ENCODE measurements at places on chromosomes 11 and 22.

DNA sequence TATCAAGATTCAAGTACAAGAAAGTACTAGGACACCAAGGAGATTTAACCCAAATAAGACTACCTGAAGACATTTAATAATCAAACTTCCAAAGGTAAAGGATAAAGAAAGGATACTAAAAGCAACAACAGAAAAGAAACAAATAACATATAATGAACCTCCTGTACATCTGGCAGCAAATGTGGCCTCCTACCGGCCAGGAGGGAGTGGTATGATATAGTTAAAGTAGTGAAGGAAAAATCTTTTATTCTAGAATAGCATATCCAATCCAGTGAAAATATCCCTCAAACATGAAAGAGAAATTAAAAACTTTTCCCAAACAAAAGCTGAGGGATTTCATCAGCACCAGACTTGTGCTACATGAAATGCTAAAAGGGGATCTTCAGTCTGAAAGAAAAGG is 104.7 kb upstream of the GUCY1A2 start:
- no peak for DNase-seq

- no peak for DNase-seq
Observed at GRCh38 chr11:74468058-74468457, 709 bp upstream of the KCNE3 start.

DNA sequence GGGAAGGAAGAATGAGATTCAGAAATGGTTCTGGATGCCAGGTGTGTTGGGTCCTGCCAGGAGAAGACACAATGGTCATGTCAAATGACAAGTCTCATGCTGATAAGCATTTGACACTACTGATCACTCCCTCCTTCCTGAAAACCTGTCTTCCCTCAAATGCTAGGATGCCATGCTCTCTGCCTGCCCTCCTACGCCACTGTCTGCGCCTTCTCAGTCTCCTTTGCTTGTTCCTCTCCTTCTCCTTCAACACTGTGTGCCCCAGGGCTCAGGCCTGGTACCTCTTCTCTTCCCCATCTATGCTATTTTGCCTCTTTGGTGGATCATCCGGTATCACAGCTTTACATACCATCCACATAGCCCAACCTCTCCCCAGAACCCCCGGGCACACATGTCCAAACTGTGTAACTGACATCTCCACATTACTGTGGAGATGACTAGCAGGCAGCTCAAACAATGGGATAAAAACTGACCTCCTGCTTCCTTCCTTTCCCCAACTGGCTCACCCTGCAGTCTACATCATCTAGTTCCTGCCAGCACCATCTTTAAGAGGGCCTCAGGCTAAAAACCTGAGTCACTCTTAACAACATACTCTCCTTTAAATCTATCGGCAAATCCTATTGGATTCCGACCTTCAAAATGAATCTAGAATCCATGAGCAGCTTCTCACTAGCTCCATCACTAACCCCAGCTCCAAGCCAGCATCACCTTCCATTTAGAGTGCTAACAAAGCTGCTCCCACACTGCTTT is 8.2 kb downstream of the AP1B1 start:
- DNase-seq = no peak

GRCh38 chr22:33792832-33793231 is 127.4 kb downstream of the LARGE1 start:
- no peak for DNase-seq

GRCh38 chr11:44779736-44780520 is 53.2 kb downstream of the TSPAN18 start:
- no peak for DNase-seq
